ENCODE measurements at places on chromosomes 12 and 14. TPM values are rescaled to one million over a fixed set of nuclear protein-coding genes. Genes with fewer than 3 reads are reported as not detected.

TMTC2 gene
- 3.0 TPM for total RNA-seq

GRCh38 chr14:20723488-20723887 is 22.2 kb upstream of the EDDM3A start:
- DNase-seq, result no peak
- H3K4me1 ChIP-seq, result no peaks in the 10 kb centered on the region
- H3K27me3 ChIP-seq, result peaks cover 30% of the 10 kb centered on the region
- H3K27ac ChIP-seq, result no peak overlapping the region
- H3K36me3 ChIP-seq, result no peaks in the 10 kb centered on the region

- H3K27me3 ChIP-seq, result no peaks in the 10 kb centered on the region
- H3K4me3 ChIP-seq, result no peak overlapping the region
- no peak overlapping the region for H3K27ac ChIP-seq
- DNase-seq, result no peak
- H3K36me3 ChIP-seq, result peaks cover 18% of the 10 kb centered on the region
- H3K4me1 ChIP-seq, result no peaks in the 10 kb centered on the region
Measured at GRCh38 chr14:55689981-55690871, 110.2 kb downstream of the KTN1 start.

- H3K36me3 ChIP-seq, result no peaks in the 10 kb centered on the region
- peaks cover 10% of the 10 kb centered on the region for H3K4me1 ChIP-seq
- H3K27me3 ChIP-seq, result peaks cover 39% of the 10 kb centered on the region
- H3K4me3 ChIP-seq, result peak within 1 kb of the TSS; percentile 80
- H3K27ac ChIP-seq, result no peak within 1 kb of the TSS
Measured at GRCh38 chr12:3076730-3077571, at the start of gene TSPAN9. TSS of gene TSPAN9 (plus strand) at chr12:3077379. CDS start at chr12:3201194, 123,815 bp downstream.

DNA sequence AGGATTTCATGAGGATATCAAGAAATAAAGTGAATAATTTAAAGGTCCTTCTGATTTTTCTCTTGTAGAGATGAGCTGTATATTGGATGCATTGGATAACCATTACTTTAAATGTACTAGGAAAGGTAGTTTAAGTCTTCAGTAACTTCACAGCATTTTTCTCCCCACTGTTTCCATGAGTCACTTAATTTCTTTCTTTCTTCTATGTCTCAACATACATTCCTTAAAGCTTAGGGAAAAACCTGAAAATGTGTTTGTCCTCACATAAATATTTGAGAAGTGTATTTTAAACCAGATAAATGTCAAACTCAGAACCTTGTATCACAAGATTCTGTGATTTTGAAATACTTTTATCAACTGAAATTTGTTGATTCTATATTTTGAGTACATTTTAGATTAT is 1970.2 kb upstream of the FLRT2 start:
- DNase-seq, result no peak
- H3K4me3 ChIP-seq, result no peak overlapping the region
- H3K4me1 ChIP-seq, result no peaks in the 10 kb centered on the region
- no peaks in the 10 kb centered on the region for H3K36me3 ChIP-seq

MEG3 gene
- not detected for total RNA-seq

DNA sequence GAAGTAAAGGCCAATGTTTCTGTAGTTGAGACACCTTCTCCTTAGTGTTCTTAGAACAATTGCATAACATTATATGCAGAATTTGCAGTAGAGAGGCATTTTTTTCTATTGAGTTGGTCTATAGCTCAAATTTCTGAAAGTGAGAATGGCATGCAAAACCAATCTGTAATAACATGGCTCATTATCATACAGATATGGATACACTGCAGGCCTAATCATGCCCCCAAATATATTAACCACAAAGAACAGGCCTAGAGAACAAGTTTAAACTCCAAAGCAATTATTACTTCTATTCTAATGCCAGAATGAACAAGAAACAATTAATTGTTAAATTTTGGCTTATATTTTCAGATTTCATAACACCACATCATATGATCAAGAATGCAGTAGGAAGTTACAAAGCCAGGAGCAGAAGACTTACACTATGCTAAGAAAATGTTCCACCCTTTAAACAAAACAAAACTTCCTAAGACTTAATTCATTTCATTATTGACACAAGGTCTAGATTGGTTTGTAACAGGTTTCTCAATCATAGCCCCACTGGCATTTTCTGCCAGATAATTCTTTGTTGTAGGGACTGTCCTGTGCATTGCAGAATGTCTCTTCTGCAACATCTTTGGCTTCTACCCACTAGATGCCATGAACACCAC is 26.9 kb downstream of the TMTC1 start:
- H3K4me3 ChIP-seq, result no peak overlapping the region
- peaks cover 4% of the 10 kb centered on the region for H3K27me3 ChIP-seq
- H3K36me3 ChIP-seq, result no peaks in the 10 kb centered on the region
- no peaks in the 10 kb centered on the region for H3K4me1 ChIP-seq

ITGB7 gene
- total RNA-seq, result 266 TPM

GRCh38 chr14:24317141-24317928 is 6.0 kb downstream of the LTB4R start:
- H3K4me1 ChIP-seq, result peaks cover 47% of the 10 kb centered on the region
- peaks cover 19% of the 10 kb centered on the region for H3K36me3 ChIP-seq
- H3K27ac ChIP-seq, result peak overlapping the region; percentile 56
- H3K4me3 ChIP-seq, result no peak overlapping the region
- peaks cover 5% of the 10 kb centered on the region for H3K27me3 ChIP-seq
- no peak for DNase-seq

PDZRN4 gene
- total RNA-seq, result not detected

GRCh38 chr12:112496496-112496895 is 77.7 kb downstream of the PTPN11 start:
- no peak overlapping the region for H3K4me3 ChIP-seq
- peaks cover 54% of the 10 kb centered on the region for H3K36me3 ChIP-seq
- H3K4me1 ChIP-seq, result peaks cover 18% of the 10 kb centered on the region
- no peaks in the 10 kb centered on the region for H3K27me3 ChIP-seq
- H3K27ac ChIP-seq, result peak overlapping the region; percentile 53
- DNase-seq, result no peak

DNA sequence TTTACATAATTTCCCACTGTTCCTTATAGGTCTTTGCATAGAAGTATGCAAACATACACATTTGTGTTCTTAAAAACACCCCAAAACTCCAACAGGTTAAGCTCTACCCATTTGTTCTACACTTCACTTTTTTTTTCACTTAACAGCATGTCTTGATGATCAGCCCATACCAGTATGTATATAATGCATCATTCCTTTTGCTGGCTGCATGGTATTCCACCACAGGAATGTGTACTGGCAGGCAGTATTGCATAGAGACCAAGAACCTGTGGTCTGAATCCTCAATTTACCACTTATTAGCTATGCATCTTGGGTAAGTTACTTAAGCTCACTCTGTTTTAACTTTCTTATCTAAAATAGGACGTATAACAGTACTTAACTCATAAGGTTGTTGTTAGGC is 65.5 kb downstream of the SAMD4A start:
- H3K4me1 ChIP-seq, result peaks cover 24% of the 10 kb centered on the region
- no peak for DNase-seq
- H3K36me3 ChIP-seq, result no peaks in the 10 kb centered on the region
- no peak overlapping the region for H3K27ac ChIP-seq

SLC6A15 gene
- total RNA-seq, result not detected

DNA sequence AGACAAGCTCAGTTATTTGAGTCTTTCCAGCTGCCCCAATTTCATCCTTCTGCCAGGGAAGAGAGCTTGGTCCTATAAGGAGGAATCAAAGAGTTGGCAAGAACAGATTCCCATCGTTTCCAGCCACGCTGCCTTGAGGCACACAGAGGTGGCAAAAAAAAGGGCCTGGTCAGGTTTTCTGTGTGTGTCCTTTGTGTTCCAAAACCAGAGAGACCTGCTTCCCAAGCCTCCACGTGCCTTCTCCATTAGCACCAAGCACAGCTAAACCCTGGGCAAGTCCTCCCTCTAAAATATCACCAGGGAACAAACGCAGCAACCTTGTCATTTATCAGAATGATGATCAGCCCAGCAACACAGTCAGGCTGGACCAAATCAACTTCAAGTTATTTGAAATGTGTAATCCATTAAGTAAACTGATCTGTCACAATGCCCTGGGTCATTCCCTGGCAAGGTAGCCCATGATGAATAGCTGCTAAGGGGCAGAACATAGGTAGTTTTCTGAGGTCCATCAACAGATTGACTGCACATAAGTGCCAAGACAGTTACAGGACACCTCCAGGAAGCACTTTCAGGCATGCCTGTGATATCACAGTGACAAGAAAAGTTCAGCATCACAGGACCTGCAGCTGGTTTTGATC is 28.6 kb upstream of the C12orf42 start:
- no peak for DNase-seq
- no peaks in the 10 kb centered on the region for H3K4me1 ChIP-seq
- H3K27me3 ChIP-seq, result peaks cover 3% of the 10 kb centered on the region
- no peaks in the 10 kb centered on the region for H3K36me3 ChIP-seq
- H3K4me3 ChIP-seq, result no peak overlapping the region

DNA sequence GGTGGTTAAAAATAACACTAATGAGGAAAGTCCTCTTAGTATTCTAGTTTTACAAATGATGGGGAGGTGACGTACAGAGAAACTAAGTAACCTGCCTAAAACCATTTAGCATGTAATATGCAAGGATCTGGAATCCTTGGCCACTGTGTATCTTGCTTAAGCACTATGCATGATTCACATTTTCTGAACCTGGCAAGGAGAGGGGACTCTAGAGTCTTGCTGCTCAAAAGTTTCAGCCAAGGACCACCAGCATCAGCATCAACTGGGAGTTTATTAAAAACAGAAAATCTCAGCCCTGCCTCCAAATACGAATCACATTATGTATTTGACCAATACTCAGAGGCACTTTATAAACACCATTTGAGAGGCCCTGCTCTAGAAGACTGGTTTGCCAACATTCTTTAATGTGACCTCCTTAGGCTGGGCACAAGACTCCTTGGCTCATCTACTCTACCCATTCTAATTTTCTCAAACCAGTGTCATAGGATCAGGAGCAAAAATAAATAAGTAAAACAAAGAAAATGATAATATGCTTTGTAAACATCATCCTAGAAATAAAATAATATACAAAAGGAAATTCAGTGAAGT is 52.9 kb downstream of the ABCC9 start:
- H3K4me3 ChIP-seq, result no peak overlapping the region
- H3K4me1 ChIP-seq, result no peaks in the 10 kb centered on the region
- DNase-seq, result no peak
- H3K27me3 ChIP-seq, result no peaks in the 10 kb centered on the region

- H3K27ac ChIP-seq, result no peak overlapping the region
- H3K36me3 ChIP-seq, result no peaks in the 10 kb centered on the region
- DNase-seq, result no peak
- H3K4me1 ChIP-seq, result no peaks in the 10 kb centered on the region
Measured at GRCh38 chr14:101027966-101028365, 124.4 kb upstream of the RTL1 start.

DNA sequence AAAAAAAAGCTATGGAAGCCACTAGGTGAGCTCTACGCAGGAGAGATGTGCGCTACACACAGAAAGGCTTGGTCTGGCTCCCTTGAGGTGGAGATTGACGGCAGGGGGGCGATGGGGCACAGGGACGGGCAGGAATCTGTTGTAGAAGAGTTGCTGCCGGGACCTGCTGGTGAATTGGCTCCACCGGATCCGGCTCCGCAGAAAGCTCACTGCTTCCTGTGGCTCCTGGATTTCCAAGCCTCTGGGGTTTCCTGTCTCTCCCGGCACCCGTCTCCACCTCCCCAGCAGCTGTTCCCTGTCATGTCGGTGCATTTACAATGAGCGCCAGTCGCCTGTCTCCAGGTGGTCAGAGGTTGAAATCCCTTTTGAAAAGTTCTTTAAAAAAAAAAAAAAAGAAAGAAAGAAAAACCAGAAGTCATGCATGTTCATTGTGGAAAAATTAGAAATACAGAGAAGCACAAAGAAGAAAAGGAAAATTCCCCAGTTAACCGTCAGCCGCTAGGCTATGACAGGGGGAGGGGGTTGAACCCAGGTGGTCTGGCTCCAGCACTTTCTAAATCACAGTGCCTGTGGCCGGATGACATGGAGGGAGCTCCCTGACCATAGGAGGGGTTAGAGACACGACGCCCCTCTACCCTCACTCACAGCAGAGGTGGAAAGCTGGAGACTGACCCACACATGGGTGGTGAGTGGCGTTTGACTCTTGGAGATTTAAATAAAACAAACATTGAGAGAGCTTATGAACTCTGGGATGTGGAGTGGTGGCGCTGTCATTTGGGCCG is 20.8 kb downstream of the FAM222A start:
- peaks cover 23% of the 10 kb centered on the region for H3K27me3 ChIP-seq
- no peak overlapping the region for H3K4me3 ChIP-seq
- no peak overlapping the region for H3K27ac ChIP-seq
- no peaks in the 10 kb centered on the region for H3K4me1 ChIP-seq
- no peaks in the 10 kb centered on the region for H3K36me3 ChIP-seq
- no peak for DNase-seq

GRCh38 chr12:14272956-14273912 is 92.2 kb upstream of the ATF7IP start:
- DNase-seq, result no peak
- no peak overlapping the region for H3K4me3 ChIP-seq
- peaks cover 1% of the 10 kb centered on the region for H3K27me3 ChIP-seq
- no peak overlapping the region for H3K27ac ChIP-seq

TCP11L2 gene
- total RNA-seq, result 4.0 TPM

GRCh38 chr14:36659010-36659821 is 2.4 kb upstream of the PAX9 start:
- H3K27ac ChIP-seq, result peak overlapping the region; percentile 63
- peaks cover 3% of the 10 kb centered on the region for H3K36me3 ChIP-seq
- no peak overlapping the region for H3K4me3 ChIP-seq

DNA sequence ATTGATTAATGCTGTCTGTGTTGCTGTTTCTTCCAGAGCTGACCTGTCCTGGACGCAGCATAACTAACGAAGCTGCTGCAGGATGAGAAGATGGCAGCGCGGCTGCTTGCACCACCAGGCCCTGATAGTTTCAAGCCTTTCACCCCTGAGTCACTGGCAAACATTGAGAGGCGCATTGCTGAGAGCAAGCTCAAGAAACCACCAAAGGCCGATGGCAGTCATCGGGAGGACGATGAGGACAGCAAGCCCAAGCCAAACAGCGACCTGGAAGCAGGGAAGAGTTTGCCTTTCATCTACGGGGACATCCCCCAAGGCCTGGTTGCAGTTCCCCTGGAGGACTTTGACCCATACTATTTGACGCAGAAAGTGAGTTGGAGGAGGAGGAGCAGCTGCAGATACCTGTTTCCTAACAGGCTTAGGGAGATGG is 71.7 kb downstream of the SCN8A start:
- peaks cover 19% of the 10 kb centered on the region for H3K27me3 ChIP-seq
- no peaks in the 10 kb centered on the region for H3K36me3 ChIP-seq
- DNase-seq, result no peak
- no peak overlapping the region for H3K4me3 ChIP-seq

AGAP2 gene
- 33.4 TPM for total RNA-seq

ZDHHC22 gene
- not detected for total RNA-seq

GRCh38 chr12:3704512-3705353 is 48.2 kb downstream of the CRACR2A start:
- peaks cover 18% of the 10 kb centered on the region for H3K36me3 ChIP-seq
- H3K27me3 ChIP-seq, result no peaks in the 10 kb centered on the region
- H3K4me1 ChIP-seq, result peaks cover 23% of the 10 kb centered on the region
- peak overlapping the region; percentile 32 for H3K4me3 ChIP-seq

Measured in activated T-helper 1 cell treated with anti-CD3 and anti-CD28 coated beads, Interleukin-12 subunit alpha, Interleukin-12 subunit beta, Interleukin-2, Interleukin-4 antibody, amounts not matched to agents 30 ng/mL and 10 ng/mL and 1 ng/mL, durations not matched to agents 14 hours and 24 hours and 36 hours (primary cell).